ENCODE measurements at places on chromosomes 2 and 18.

GRCh38 chr18:46705521-46705920 is 48.5 kb upstream of the LOXHD1 start:
- no peak for DNase-seq

- peak; percentile 52 for DNase-seq
Measured at GRCh38 chr2:174597345-174598047, at the start of gene WIPF1. WIPF1 (minus strand) TSS chr2:174597804; CDS start chr2:174585573, 12,231 bp downstream.

DNA sequence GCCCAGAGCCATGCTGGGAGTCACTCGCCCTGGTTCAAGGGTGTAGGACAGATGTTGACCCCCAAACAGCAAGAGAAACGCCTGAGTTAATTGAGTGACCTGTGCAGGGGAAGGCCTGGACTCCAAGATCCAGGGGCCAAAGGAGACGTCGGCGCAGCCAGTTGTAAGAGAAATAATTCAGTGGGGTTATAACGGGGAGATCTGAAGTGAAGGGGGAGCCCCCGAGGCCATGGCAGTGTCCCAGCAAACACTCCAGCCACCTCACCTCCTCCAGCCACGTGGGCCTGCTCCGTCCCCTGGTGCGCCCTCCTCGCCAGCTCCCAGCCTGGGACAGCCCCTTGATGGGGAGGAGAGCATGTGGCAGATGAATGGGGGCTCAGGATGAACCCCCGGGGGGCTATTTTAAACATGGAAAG is 130.7 kb upstream of the GPC1 start:
- no peak for DNase-seq

- DNase-seq = no peak
Measured at GRCh38 chr2:232300894-232301387, 77.6 kb upstream of the ALPP start.

GRCh38 chr2:24871852-24872333 is 48.1 kb downstream of the ADCY3 start:
- no peak for DNase-seq

DNA sequence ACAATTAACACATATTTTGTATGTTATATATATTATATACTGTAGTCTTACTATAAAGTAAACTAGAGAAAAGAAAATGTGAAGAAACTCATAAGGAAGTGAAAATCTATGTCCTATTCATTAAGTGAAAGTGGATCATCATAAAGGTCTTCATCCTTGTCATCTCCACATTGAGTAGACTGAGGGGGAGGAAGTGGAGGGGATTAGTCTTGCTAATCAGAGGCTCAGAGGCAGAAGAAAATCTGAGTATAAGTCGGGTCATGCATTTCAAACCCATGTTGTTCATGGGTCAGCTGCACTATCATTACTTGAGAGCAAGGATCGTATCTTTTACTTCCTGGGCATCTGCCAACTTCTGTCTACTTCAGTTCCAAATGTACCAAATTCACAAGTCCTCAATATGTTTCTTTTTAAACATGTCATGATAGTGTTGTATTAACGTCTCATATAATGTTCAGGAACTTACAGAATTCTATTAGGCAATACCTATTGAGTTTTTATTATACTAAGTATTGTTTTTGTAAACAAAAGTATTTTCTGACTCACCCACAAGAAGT is 208.9 kb upstream of the BOD1L2 start:
- no peak for DNase-seq

GRCh38 chr2:97868986-97869721 is 126.6 kb downstream of the TMEM131 start:
- DNase-seq = no peak

- DNase-seq = no peak
Measured at GRCh38 chr2:69081001-69081580, 68.1 kb downstream of the ANTXR1 start.

DNA sequence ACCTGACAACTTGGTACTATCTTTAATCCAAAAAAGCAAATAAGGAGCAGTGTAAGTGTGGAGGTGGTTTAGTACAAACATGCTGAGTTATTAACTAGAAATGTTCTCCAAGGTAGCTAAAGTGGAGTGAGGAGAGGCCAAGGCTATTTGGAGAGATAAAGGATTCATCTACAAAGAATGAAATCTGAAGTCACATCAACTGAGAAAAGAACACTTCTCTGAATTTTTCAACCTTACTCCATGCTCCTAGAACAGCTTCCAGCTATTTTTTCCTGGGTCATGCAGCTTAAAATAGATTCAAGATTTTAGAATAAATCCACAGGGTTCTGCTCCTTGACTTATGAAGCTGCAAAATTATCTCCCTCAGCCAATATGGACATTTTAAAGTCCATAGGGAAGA is 18.7 kb downstream of the IMMT start:
- DNase-seq = no peak

DNA sequence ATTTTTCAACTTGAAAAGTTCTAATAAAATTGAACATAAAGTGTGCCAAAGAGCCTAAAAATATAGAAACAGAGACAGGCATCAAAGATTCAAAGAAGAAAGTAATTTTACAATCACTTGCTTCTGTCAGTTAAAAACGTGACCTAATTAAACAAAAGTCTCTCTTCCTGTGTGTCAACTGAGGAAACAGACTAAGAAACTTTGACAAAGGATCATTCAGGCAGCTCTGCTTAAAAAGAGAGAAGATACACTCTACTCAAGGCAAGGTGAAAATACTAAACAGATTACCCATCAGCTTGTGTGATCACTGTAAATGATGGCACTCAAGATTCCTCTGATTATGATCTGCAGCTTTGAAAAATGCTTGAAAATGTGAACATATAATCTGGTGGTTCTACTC is 47.8 kb downstream of the DYM start:
- DNase-seq = no peak

Data from T follicular helper cell (primary cell).